ENCODE measurements at places on chromosomes 7 and 10.

GRCh38 chr7:71239586-71240268 lies 107.8 kb downstream of the GALNT17 start:
- no peak for DNase-seq

DNA sequence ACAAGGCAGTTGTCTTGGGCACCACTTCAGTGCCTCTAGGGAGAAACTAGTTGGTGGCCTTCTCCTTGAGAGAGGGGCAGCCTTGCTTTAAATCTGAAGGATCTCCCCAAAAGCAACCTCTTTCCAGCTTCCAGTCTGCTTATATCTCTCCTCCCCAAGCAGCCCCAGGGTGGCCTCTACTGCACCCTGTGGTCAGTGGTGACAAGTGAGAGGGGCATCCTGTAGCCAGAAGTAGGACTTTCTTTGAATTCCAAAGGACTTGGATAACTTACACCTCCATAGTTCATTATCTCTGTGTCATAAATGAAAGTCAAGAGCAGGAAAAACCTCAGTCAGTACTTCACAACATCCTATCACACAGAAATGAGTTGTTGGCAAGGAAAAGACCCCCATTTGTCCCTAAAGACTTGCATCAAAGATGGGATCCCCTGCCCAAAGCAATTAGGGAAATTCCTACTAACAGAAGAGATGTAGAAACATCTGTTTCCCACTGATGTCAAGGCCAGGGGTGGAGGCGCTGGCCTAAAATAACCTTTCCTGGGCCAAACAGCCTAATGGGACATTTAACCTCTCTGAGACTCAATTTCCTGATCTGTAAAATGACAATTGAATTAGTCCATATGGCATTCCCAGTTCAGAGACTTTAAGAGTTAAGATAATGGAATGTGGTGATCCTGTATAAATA lies 44.0 kb upstream of the ANKRD1 start:
- no peak for DNase-seq

DNA sequence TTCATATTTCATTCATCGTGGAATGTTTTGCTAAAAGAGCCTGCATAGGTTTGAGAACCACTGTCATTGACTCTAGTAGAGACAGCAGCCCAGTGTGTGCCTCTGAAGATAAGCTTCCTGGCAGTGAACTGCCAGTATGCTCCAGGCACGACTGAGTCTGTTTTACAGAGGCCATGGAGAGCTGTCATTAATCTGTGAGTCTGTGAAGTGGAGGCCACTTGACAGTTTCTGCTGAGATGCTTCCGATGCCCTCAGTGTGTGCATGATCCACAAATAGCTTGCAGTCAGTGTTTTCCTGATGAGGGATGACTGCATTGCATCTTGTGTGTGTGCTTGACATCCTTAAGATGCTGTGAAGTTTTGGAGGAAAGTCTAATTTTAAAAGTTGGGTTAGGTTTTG lies 162.2 kb downstream of the PFKFB3 start:
- DNase-seq = no peak

GRCh38 chr7:97771576-97771975 lies 39.7 kb downstream of the TAC1 start:
- no peak for DNase-seq

DNA sequence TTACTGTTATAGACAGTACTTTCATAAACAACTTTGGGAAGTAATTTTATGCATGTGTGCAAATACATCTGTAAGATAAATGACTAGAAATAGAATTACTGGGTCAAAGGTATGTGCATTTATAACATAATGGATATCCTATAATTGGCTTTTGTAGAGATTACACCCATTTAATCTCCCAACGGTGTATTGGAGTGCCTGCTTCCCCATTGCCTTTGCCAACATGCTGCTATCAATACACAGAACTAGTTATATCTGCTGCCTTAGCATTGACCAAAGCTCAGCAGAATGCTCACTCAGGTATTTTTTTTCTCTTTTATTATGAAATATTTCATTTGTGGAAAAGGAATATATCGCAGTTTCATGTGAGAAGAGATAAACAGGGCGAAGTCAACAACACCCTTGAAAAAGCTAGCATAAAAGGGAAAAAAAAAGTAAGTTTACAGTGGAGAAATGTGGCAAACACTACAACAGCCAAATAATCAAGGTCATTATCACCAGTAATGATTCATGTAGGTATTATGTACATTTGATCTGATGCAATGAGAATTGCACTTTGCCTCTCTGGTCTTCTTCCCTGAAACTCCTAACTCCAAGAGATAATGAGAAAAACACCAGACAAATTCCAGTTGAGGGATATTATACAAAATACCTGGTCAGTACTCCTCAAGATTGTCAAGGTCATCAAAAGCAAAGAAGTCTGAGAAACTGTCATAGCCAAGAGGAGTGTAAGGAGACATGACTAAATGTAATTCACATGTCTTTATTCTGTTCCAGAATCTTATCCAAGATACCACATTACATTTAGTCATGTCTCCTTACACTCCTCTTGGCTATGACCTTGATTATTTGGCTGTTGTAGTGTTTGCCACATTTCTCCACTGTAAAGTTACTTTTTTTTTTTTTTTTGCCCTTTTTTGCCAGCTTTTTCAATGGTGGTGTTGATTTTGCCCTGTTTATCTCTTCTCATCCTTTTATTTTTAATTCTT lies 36.8 kb downstream of the MARCHF5 start:
- no peak for DNase-seq

GRCh38 chr7:141272417-141272816 lies 198.6 kb downstream of the TMEM178B start:
- no peak for DNase-seq

DNA sequence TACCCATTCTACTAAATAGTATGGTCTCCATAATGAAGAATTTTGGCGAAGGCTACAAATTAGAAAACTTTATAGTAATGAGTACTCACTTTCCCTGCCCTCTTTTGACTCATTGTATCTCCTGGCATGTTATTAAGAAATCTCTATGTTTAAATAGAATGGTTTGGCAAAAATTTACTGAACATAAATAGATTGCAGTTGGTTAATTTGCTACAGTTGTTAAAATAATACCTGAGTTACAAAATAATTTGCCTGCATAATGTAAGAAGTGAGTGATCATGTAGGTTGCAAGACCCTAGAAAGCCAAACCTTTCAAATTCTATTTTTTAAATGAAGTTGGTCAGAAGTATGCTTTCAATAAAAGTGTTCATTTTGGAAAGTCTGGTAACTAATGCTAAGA lies 176.8 kb upstream of the AHR start:
- DNase-seq = no peak
